ENCODE measurements at places on chromosomes 4 and X.

- no peak for DNase-seq
Measured at GRCh38 chrX:153635788-153636668, 11.0 kb upstream of the DUSP9 start.

GRCh38 chrX:39462835-39463234 lies 634.9 kb downstream of the BCOR start:
- no peak for DNase-seq

DNA sequence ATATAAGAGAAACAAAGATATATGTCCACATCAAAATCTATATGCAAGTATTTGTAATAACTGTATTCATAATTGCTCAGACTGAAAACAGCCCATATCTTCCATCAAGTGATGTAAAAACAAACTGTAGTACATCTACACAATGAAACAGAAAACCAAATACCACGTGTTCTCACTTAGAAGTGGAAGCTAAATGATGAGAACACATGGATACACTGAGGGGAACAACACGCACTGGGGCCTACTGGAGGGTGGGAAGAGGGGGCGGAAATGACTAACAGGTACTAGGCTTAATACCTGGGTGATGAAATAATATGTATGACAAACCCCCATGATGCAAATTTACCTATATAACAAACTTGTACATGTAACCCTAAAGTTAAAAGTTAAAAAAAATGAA lies 42.7 kb downstream of the UBA6 start:
- no peak for DNase-seq

DNA sequence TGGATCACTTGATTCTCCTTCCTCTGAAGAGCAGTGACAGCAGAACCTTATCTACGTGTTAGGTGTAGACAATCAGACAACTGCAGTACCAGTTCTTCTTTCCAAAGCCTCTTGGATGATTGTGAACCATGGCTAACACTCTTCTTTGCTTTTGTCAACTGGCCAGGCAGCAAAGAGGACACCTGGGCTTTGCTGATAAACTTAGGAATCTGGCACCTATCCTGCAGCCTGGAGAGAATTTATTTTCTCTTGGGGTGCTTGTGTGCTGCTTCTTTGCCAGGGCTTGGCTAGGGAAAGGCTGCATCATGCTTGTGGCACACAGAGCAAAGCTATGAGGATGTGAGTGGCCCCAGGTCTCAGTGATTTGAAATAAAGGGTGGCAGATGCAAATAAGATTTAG lies 77.4 kb downstream of the ANAPC4 start:
- DNase-seq: no peak

- DNase-seq: no peak
Measured at GRCh38 chr4:109588176-109588575, 28.1 kb downstream of the MCUB start.

DNA sequence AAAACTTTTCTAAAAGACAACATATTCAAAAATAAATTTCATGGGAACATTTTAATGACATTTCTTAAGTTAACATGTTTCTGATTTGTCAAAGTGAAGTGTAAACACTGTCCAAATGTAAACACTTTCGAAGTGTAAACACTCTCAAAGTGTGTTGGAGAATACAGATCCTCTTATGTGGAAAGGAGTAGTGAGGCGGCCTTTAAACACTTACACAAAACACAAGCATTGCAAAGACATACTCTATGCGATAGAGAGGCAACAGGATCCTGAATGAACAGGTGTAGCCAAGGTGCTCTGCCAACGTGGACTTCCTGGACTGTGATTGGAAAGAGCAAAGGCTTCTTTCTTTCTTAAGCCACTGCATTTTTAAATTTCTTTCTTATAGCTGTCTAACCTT lies 62.7 kb upstream of the PGM2 start:
- no peak for DNase-seq

GRCh38 chr4:8383016-8383415 lies 57.5 kb downstream of the ACOX3 start:
- no peak for DNase-seq

- DNase-seq: no peak
Measured at GRCh38 chr4:185997296-185997695, 71.7 kb upstream of the TLR3 start.

DNA sequence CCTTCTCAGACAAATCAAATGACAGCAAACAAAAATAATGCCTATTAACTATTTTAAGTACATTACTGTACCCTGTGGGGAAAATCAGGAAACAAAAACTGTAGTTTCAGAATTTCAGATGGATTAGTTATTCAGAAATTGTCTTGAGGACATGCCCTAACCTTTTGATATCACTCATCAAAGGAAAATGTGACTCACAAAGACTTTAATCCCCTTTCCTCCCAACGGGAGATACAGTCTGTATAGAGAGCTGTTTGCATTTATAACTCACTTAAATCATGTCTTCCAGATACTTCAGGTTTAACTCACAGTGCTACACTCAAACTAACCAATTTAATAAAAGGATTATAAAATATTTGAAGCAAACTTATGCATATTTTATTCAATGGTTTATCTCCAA lies 304.0 kb downstream of the MAPK10 start:
- no peak for DNase-seq

DNA sequence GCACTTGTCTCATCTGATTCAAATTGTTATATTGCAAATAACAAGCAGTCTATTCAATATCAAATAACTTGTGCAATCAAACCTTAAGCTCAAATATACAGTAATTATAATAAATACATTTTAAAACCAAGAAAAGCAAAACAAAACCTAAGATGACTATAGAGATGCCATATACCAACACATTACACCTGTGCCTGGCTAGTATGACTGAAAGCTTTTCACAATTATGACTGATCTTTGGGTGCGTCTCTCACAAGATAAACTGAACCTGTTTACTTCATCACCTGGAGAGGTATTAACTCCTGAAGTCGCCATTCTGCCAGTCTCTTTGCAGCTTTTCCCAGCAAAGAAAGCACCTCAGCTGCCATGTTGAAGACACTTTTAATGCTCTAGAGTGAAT lies 41.3 kb downstream of the ACSL4 start:
- DNase-seq: no peak

- no peak for DNase-seq
Measured at GRCh38 chr4:94408549-94409374, 43.0 kb upstream of the PDLIM5 start.

GRCh38 chr4:53991821-53992220 lies 72.6 kb downstream of the CHIC2 start:
- DNase-seq: no peak

- DNase-seq: no peak
Measured at GRCh38 chr4:165464376-165464775, 85.6 kb downstream of the CPE start.

DNA sequence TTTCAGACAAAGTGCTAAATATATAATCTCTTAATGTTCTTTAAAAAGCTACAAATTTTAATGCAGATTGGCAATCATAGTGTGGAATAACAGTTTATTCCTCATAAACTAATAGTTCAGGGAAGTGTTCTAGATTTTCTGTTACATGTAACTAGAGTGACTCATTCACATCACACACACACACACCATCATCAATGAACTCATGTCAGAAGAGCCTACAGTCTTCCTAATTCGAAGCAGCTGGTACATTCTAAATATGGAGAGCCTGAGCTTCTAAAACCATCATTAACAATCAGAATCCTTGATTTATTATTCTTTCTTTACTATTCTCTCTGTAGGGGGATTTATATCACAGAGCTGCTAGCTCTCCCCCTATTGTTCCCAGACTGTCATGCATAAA lies 49.6 kb downstream of the DKK2 start:
- DNase-seq: no peak

Measured in NCI-H187 (cell line).